Stimulated activated CD8-positive, alpha-beta memory T cell treated with anti-CD3 and anti-CD28 coated beads, Interleukin-4, amount 100 ng/mL, for 4 hours (primary cell): ENCODE measurements at places on chromosomes 3 and 15.

GRCh38 chr15:22239806-22240180, 159.5 kb downstream of the OR4M2 start:
- no peak for DNase-seq

- DNase-seq, result no peak
These were observed 74.1 kb upstream of the SPATA12 start for GRCh38 chr3:56986347-56986746.

DNA sequence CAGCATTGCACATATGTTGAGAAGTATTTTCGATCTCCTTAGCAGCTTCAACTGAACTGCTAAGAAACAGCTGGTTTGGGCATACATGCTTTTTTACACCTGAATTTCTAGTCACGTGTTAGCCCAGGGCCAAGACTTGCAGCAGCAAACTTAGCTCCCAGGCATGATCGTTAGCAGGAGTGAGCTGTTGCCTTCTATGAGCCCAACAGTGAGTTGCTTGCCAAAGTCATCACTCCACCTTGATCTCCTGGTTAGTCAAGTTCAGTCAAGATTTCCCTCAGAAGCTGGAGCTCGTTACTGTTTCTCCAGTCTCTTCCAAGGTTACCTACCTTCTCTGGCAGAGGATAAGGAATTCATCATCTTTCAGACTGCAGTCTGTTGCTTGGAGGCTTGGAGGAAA, 100.4 kb upstream of the SEMA6D start:
- no peak for DNase-seq

DNA sequence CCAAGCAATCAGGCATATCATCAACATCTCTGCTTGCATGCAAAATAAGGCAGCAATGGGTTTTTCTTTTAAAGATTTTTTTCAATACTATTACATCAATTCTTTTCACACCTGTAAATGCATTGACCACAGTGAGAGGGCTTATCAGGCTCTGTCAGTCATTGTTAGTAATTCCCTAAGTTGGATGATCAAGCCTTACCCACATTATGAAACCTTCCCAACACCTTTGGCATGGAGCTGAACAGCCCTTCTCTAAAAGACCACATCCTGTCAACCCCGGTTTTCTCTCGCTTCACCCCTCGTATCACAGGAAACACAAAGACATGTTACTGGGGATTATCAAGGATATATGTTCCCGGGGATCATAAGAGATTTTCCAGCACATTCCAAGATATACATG, 135.2 kb upstream of the SLC24A5 start:
- DNase-seq, result no peak

GRCh38 chr15:23083115-23083514, 43.7 kb upstream of the TUBGCP5 start:
- no peak for DNase-seq

DNA sequence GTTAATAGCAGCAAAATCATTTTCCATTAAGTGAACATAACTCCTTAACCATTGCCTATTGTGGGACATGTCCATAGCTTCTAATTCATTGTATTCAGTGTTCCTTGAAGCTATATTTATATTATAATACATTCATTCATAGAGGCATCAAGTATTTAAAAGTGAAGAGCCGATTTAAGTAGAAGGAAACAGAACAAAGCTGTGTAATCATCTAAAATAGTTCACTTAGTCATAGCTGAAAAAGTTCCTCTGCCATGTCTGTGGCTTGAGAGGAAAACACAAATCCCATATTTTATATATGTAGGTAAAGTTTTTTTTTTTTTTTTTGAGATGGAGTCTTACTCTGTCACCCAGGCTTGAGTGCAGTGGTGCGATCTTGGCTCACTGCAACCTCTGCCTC, 54.5 kb downstream of the TMEM108 start:
- DNase-seq, result no peak

GRCh38 chr15:80788536-80788935, 9.4 kb downstream of the CEMIP start:
- DNase-seq, result no peak
